Right renal cortex interstitium (tissue), 3 donors: ENCODE measurements at places on chromosomes 5 and 9. TPM values are rescaled to one million over a fixed set of nuclear protein-coding genes. Genes with fewer than 3 reads are reported as not detected.

- no peak for DNase-seq
Observed at GRCh38 chr5:173717959-173718358, 101.5 kb upstream of the BOD1 start.

The CEL gene
- polyA plus RNA-seq, result 3.2 TPM

DNA sequence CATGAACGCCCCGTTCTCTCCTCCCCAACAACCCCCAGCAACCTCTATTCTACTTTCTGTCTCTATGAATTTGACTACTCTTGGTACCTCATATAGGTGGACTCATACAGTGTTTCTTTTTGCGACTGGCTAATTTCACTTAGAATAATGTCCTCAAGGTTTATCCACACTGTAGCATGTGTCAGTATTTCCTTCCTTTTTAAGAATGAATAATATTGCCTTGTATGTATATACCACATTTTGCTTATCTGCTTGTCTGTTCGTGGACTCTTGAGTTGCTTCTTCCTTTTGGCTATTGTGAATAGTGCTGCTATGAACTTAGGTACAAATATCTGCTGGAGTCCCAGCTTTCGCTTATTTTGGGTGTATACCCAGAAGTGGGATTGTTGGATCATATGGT, 42.7 kb downstream of the IQGAP2 start:
- no peak for DNase-seq

The SLC45A2 gene
- 0.47 TPM for polyA plus RNA-seq

DNA sequence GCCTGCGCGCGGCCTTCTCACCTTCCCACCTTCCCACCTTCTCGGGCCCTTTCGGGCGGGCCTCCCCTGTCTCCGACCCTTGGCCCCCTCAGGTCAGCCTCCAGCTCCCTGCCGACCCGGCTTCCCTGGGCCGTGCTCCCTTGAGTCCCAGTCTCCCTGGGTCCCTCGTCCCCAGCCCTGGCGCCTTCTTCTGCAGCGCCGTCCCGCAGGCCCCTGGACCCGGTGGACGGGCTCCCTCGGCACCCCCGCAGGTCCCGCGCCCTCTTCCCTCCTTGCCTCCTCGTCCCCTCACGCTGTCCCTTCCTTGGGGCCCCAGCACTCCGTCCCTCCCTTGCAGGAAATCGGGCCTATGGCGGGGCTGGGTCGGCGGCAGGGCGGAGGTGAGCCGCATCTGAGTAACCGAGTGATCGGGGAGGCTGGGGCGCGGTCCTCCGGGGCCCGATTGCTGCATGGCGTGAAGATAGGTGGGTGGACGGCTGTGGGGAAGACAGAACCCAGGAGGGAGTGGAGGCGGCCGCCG, 7.6 kb downstream of the ARPC5L start:
- DNase-seq, result no peak

DNA sequence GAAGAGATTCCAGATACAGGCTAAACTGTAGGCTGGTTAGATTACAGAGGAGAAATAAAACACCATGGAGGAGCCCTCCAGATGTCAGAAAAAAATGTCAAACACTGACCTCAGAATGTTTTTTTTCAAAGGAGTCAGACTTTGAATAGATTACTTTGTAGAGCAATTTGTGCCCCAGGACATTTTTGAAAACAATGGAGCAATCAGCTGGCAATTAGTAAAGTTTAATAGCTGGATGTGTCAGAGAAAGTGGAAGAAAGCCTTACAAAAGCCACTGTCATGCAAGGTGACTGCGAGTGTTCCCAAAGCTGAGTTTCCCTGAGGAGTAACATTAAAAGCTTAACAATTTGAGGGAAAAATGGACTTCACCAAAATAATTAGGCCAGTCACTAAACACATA, 417.8 kb upstream of the CTNND2 start:
- no peak for DNase-seq

The TRMO gene
- 24.7 TPM for polyA plus RNA-seq

- no peak for DNase-seq
Observed at GRCh38 chr9:28967226-28967625, 1393.9 kb upstream of the C9orf72 start.

DNA sequence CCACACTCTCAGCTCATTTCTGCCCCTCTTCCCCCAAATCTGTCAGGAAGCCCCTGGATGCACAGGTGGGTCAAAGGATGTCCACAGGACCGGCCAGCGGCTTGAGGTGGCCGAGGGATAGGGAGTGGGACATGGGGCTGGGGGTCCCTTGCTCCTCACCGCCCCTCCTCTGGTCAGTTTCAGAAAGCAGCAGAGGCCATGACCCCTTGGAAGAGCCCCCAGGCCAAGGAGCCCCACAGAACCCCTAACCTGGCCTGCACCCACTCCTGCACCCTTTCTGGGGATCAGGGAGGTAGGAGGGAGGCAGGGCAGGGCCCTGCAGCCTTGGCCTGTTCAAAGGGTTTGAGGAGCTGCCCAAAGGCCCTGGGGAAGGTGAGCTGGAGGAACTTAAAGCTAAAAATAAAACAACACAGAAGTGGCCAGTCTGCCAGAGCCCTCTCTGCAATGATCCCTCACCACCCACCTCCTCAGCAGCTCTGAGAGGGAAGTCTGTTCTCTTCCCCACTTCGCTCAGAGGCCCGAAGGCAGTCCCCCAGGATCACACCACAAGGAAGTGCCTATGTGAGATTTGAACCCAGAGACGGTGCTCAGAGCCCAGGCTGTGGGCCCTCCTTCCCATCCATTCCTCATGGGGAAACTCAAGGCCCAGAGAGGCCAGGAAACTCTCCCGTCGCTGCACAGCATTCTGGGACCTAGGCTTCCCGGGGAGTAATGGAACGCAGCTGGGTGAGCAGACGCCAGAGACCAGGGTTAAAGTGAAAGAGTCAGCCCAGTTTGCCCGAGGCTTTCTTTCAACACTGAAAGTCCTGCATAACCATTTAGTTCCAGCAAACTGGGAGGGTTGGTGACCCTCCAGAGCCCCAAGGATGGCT, 910 bp downstream of the ENG start:
- DNase-seq, result no peak

GRCh38 chr5:116291271-116291670, 206.4 kb downstream of the COMMD10 start:
- DNase-seq, result no peak

The PCDH12 gene
- 17.0 TPM for polyA plus RNA-seq

GRCh38 chr9:13089666-13090065, 189.8 kb downstream of the MPDZ start:
- DNase-seq, result no peak

The GAS1 gene
- polyA plus RNA-seq, result 47.7 TPM

- no peak for DNase-seq
Observed at GRCh38 chr9:94971378-94972131, 245.1 kb downstream of the AOPEP start.

The PCDHB11 gene
- 4.3 TPM for polyA plus RNA-seq

DNA sequence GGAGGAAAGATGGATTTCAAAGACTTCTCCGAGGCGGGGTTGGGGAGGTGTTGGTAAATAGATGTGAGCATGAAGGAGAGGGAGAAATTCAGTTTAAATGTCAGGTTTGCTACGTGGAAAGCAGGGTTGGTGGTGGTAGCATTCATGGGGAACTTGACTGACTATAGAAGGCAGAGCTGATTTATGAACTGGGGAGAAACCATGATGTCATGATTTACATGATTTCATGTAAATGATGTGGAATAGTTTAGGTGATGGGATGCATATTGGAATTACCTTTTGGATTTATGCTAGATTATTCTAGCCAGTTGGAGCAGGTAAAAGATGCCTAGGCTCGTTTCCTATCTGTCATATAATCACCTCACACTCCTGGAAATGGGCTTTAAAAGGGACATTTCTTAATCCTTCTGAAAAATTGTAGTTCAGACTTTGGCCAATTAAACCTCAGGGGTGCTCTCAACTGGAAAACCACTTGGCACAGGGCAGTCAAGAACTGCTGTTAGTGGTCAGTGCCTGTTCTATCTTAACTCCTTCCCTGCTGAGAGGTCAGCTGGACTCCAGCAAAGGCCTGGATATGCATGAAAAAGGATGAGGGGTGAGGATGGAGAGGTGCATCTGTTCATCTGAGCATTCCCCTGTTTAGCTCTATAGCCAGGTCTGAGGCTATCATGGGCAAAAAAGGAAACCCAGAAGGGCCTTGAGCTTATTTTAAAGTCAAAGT, 50.1 kb upstream of the BASP1 start:
- DNase-seq, result no peak

The DPM2 gene
- 36.5 TPM for polyA plus RNA-seq

The SLC6A19 gene
- 77.6 TPM for polyA plus RNA-seq

DNA sequence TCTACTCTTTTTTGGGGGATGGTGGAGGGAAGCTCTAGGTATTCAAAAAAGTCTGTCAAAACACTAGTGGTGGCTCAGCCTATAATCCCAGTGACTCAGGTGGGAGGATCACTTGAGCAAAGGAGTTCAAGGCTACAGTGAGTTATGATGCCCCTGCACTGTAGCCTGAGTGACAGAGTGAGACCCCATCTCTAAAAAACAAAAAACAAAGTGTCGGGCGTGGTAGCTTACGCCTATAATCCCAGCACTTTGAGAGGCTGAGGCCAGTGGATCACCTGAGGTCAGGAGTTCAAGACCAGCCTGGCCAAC, 15.8 kb upstream of the SLC35D2 start:
- DNase-seq, result no peak

DNA sequence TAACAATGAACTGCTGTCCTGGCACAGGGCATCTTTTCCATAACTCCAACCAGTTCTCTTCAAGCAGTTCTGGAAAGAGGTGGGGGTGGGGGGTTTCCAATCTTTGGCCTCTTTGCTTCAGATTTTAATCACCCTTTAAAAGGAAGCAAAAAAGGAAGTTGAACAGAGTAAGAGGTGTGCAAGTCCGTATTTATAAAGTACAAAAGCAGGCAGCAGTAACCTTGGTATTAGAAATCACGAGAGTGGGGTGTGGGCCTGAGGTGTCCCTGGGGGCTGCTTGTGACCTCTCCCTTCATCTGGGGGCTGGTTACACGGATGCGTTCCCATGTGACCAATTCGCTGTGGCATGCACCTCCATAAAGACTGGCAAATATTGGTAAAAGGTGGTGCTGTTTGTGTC, 70.5 kb downstream of the PTCH1 start:
- no peak for DNase-seq

DNA sequence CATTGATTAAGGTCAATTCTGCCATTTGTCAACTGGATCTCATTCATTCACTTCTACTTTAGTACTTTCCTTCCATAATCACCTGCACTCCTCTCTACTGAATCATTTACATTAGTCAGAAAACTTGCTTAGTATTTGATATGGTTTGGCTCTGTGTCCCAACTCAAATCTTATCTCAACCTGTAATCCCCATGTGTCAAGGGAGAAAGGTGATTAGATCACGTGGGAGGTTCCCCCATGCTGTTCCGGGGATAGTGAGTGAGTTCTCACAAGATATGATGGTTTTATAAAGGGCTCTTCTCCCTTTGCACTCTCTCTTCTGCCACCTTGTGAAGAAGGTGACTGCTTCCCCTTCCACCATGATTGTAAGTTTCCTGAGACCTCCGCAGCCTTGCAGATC, 23.7 kb upstream of the UGCG start:
- DNase-seq, result no peak

- no peak for DNase-seq
Observed at GRCh38 chr9:121201045-121201737, 478 bp downstream of the RAB14 start.

The TRPM6 gene
- 1.1 TPM for polyA plus RNA-seq

DNA sequence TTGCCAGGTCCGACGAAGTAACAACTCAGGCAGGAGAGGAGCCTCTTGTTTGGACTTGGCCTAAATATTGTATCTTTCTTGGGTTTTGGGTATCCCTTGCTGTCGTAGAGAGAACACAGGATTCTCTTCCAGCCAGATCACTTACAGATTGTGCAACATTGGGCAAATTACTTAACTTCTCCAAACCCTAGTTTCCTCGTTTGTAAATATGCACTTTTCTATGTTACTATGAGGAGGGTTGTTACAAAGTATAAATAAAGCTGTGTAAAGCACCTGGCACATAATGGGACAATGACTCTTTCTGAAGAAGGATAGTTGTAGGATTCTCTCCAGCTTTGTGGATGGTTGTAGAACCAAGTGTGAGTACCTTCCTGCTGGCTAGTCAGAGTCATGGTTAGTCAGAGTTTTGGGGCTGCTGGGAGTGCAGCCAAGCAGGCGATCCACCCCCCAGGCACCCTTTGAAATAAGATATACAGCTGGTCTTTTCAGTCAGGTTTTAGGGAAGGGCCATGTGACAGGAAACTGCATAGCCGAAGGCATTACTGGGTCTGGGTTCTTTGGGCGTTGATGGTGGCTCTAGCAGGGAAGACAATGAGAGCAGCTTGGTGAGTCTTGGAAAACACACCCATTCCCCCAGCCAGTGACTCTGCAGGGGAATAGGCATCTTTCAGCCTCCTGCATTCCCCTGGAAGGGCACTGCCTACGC, 49.9 kb upstream of the GDNF start:
- no peak for DNase-seq
